Heart right ventricle (tissue), 16 donors: ENCODE measurements at places on chromosomes 5 and 9. TPM values are rescaled to one million over a fixed set of nuclear protein-coding genes. Genes with fewer than 3 reads are reported as not detected.

Gene SLC45A2
- not detected for polyA plus RNA-seq

Gene PCDHGC4
- 5.0 TPM for polyA plus RNA-seq

Gene BAG1
- 148 TPM for polyA plus RNA-seq

Gene SLC28A3
- 0.15 TPM for polyA plus RNA-seq

Gene OR2S2
- not detected for polyA plus RNA-seq

Gene ECPAS
- polyA plus RNA-seq: 20.6 TPM

Gene SPINK4
- polyA plus RNA-seq: not detected

Gene KIAA0825
- 0.36 TPM for polyA plus RNA-seq

Gene SLIT3
- 2.8 TPM for polyA plus RNA-seq

Gene TAF1L
- not detected for polyA plus RNA-seq

Gene NTRK2
- polyA plus RNA-seq: 2.3 TPM

Gene C9
- polyA plus RNA-seq: not detected

Gene KCNV2
- polyA plus RNA-seq: not detected

Gene GNPDA1
- polyA plus RNA-seq: 11.6 TPM

Gene C5orf63
- polyA plus RNA-seq: 6.9 TPM
